ENCODE measurements at places on chromosomes 3 and 15.
A peak's percentile ranks its signal among the peaks of the same experiment; 100 is the strongest.

- no peak for DNase-seq
Measured at GRCh38 chr15:55319537-55320237, 665 bp downstream of the PIGB start.

- peak; percentile 54 for DNase-seq
Measured at GRCh38 chr15:74889390-74889882, 406 bp upstream of the MPI start.

DNA sequence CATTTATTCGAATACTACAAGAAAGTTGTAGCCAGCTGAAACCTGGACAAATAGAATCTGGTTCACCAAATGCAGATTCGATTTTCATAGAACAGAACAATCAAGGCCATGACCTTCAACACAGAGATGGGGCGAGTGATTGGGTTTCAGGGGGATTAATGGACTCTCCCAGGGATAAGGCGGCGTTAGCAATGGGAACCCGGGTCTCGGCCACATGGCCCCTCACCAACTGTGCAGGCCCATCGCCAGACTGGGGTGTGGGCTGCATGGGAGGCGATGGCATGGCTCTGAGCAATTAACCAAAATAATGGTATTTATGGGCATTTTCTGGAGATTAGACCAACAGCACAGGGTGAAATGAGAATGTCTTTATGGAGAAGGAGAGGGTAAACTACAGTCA, 34.2 kb downstream of the VGLL4 start:
- DNase-seq = no peak

- DNase-seq = peak; percentile 71
Measured at GRCh38 chr3:48543271-48543866, 13.2 kb downstream of the PFKFB4 start.

DNA sequence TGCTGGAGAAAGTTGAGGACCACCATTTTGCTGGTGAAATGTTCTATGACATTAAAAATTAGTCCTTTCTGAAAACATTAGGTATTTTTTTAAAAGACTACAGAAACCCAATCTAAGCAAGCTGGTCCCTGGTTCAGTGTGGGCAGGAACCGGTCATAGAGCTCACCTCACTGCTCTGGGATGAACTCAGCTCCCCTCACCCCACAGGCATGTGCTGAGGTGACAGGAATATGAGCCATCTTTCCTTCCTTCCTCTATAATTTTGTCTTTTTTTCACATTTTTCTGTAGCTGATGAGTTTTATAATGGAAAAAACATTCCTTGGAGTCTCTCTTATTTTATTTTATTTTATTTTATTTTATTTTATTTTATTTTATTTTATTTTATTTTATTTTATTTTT, 8.2 kb upstream of the LRRC15 start:
- DNase-seq = no peak

DNA sequence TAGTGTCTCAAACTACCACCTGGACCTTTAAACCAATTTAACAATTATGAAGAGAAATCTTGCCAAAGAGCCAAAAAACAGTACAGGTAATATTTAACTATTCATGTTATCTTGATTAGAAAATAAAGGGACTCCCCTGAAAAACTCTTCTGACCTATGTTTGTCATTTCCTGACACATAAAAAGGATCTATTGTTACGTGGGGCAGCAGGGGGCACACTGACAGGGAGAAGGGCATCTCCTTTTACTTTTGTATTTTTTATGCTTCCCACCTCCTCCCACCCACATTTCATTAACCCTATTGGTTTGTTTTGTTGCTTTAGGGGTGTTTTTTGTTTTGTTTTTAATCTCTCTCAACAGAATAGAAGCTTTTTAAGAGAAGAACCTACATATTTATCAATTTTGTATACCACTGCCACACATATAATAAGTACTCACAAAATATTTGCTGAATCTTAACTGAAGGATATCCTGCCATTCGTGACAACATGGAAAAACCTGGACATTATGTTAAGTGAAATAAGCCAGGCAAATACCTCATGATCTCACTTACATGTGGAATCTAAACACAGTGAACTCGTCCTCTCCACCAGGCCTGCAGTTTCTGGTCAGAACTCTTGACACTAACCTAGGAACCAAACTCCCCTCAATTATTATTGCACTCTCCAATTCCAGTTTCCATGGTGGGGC, 17.7 kb downstream of the STAG1 start:
- peak; percentile 24 for DNase-seq

- DNase-seq = no peak
Measured at GRCh38 chr3:151877269-151877668, 3.8 kb downstream of the SUCNR1 start.

- no peak for DNase-seq
Measured at GRCh38 chr3:142580061-142580423, 1.5 kb upstream of the ATR start.

- no peak for DNase-seq
Measured at GRCh38 chr15:81024265-81024872, 23.6 kb downstream of the TLNRD1 start.

- no peak for DNase-seq
Measured at GRCh38 chr15:91939403-91939831, 85.9 kb downstream of the SLCO3A1 start.

All from SK-N-SH (cell line).